ENCODE measurements at places on chromosomes 3 and 15.

GRCh38 chr3:172913911-172914655 is 163.6 kb downstream of the ECT2 start:
- no peak for DNase-seq

DNA sequence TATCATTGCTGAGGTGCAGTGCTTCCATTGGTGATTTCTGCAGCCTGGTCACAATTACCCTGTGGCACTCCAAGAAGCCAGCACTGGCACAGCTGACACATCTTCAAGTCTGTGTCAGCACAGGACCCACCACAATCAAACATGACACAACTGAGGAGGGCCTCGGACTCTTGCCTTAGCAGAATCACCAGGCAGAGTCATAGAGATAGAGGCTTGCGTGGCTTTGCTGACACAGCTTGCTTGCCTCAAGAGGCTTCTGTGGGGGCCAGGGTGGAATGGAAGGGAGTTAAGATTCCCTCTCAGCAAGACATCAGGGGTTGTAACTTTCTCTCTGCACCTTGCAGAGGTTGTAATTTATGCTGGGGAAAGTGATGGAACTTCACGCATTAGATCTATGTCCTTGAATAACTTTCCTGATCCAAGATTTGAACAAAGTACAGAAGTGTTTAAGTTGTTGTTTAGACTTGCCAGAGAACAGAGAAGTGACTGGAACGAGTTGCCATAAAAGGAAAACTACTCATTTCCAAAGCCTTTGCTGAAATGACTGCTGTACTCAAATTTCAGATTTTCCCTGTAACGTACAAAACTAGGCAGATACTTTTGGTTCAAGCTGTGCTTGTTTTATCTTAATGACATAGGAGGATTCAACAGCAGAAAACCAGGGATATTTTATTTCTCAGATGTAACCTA is 170.7 kb downstream of the DIPK2A start:
- no peak for DNase-seq

GRCh38 chr15:95975212-95975611 is 355.3 kb upstream of the NR2F2 start:
- no peak for DNase-seq

- peak; percentile 94 for DNase-seq
Observed at GRCh38 chr3:196096382-196096953, 14.6 kb upstream of the TFRC start.

DNA sequence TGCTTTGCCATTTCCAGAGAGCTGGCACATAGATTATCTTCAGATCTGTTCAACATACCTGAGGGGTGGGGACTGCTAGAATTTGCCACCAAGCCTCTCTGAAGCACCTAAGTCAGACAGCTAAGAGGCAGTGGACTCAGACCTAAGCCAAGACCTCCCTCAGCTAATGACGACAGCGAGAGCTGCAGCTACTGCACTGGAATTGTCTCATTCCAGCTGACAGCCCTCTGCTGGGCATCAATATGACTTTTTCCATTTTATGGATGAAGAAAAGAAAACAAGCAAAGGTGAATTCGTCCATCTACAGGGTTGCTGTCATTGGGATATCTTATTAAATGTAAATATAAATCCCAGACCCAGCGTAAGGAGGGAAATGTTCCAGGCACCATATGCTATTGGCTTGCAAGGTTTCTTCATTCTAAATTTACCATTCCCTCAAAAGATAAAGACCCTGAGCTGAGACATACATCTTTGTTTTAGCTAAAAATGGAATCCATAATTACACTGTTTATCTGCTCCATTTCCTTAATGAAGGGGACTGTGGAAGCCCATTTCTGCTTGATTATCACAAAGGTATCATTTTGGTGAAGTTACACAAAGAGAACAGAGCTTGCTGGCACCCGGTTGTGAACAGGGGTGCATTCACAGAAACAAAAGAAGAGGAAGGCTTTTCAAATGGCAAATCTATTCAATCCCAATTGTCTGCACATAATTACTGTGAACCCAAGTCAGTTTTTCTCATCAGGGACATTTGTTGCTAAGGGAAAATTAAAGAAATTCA is 85.5 kb upstream of the LRTM1 start:
- no peak for DNase-seq

- DNase-seq, result no peak
Observed at GRCh38 chr15:52150871-52151270, 38.3 kb upstream of the BCL2L10 start.

GRCh38 chr3:111323019-111323418 is 219.0 kb upstream of the CD96 start:
- DNase-seq, result no peak

- no peak for DNase-seq
Observed at GRCh38 chr3:80055306-80055705, 287.5 kb upstream of the ROBO1 start.

GRCh38 chr15:44883199-44883877 is 73.1 kb upstream of the TERB2 start:
- DNase-seq, result no peak

DNA sequence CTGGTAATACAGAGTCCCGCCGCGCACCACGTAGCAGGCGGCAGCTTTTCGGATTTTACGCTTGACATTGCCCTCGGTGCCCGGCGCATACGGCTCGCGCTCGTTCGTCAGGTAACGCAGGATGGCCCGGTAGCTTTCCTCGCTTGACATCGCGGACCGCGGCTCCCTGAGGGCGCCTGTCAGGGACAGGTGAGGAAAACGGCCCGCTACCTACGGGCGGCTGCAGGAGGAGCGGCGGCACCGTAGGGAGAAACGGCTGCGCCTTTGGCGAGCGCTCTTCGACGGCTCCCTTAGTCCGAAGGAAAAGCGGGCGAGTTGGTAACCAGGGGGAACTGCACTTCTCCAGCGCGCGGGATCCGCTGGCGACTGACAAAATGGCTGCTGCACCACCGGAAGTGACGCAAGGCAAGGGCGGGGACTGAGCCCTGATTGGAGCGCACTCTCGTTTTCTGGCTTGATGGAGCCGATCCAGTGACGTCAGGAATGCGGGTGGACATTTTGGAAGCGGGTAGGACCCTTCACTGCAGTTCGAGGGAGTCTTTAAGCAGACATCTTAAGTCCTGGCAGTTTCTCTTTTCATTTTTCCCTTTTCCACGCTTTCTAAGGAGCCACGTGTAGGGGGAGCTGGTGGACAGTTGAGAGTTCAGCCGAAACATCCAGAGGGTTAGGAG is at the start of gene ZBTB11:
Gene ZBTB11 (minus strand): TSS at position 368 of the 671 bp plus-strand sequence. CDS start 218 bp downstream, at position 150.
- DNase-seq, result peak; percentile 99

- DNase-seq, result no peak
Observed at GRCh38 chr15:31504462-31504839, 177.8 kb downstream of the KLF13 start.
